ENCODE measurements at places on chromosomes 7 and 10. TPM values are rescaled to one million over a fixed set of nuclear protein-coding genes. Genes with fewer than 3 reads are reported as not detected.

GRCh38 chr10:71713135-71714030, 6.2 kb downstream of the C10orf105 start:
- peaks cover 36% of the 10 kb centered on the region for H3K4me1 ChIP-seq
- H3K27ac ChIP-seq, result peak overlapping the region; percentile 99
- H3K4me3 ChIP-seq, result peak overlapping the region; percentile 64
- H3K36me3 ChIP-seq, result no peaks in the 10 kb centered on the region

GRCh38 chr10:7697426-7697825, 5.7 kb upstream of the ITIH2 start:
- H3K4me1 ChIP-seq, result no peaks in the 10 kb centered on the region
- no peaks in the 10 kb centered on the region for H3K36me3 ChIP-seq
- H3K27me3 ChIP-seq, result peaks cover 6% of the 10 kb centered on the region
- H3K27ac ChIP-seq, result no peak overlapping the region

GRCh38 chr7:4138866-4139265, 543.2 kb upstream of the FOXK1 start:
- DNase-seq, result no peak
- H3K36me3 ChIP-seq, result no peaks in the 10 kb centered on the region
- H3K27ac ChIP-seq, result no peak overlapping the region
- H3K4me3 ChIP-seq, result no peak overlapping the region

- H3K4me3 ChIP-seq, result no peak overlapping the region
- no peaks in the 10 kb centered on the region for H3K4me1 ChIP-seq
- no peaks in the 10 kb centered on the region for H3K27me3 ChIP-seq
- H3K36me3 ChIP-seq, result no peaks in the 10 kb centered on the region
Observed at GRCh38 chr10:65083222-65083621, 1562.0 kb downstream of the REEP3 start.

DNA sequence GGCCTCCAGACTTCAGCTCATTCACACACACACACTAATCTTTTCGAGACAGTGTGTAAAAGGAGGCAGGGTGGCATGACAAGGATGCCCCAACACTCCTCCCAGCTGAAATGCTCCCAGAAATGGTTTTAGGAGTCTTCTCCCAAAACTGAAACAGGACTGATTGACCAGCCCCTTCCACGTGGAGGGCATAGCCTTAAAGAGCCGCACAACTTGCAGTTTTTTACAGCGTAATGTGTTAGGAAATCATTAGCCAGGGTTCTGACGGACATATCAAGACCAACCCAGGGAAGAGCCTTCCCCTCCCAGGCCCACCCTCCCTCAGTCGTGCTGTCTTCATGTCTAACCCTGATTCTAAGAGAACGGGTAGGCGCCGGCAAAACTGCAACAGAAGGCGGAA, 224.6 kb downstream of the TNS3 start:
- no peaks in the 10 kb centered on the region for H3K36me3 ChIP-seq
- H3K27me3 ChIP-seq, result no peaks in the 10 kb centered on the region
- no peak overlapping the region for H3K27ac ChIP-seq
- H3K4me3 ChIP-seq, result no peak overlapping the region
- no peak for DNase-seq
- peaks cover 5% of the 10 kb centered on the region for H3K4me1 ChIP-seq

GRCh38 chr7:17934612-17935240, 5.6 kb downstream of the SNX13 start:
- H3K27ac ChIP-seq, result no peak overlapping the region
- H3K27me3 ChIP-seq, result peaks cover 7% of the 10 kb centered on the region
- peaks cover 15% of the 10 kb centered on the region for H3K36me3 ChIP-seq
- H3K4me1 ChIP-seq, result peaks cover 54% of the 10 kb centered on the region
- no peak overlapping the region for H3K4me3 ChIP-seq

- DNase-seq, result peak; percentile 46
- no peaks in the 10 kb centered on the region for H3K27me3 ChIP-seq
- peak overlapping the region; percentile 89 for H3K27ac ChIP-seq
- peak overlapping the region; percentile 88 for H3K4me3 ChIP-seq
Observed at GRCh38 chr10:74824900-74825370, 1.5 kb upstream of the KAT6B start.

GRCh38 chr10:112954974-112955581, 5.0 kb downstream of the TCF7L2 start:
- peaks cover 74% of the 10 kb centered on the region for H3K27me3 ChIP-seq
- H3K27ac ChIP-seq, result no peak overlapping the region
- no peak for DNase-seq
- no peak overlapping the region for H3K4me3 ChIP-seq

DNA sequence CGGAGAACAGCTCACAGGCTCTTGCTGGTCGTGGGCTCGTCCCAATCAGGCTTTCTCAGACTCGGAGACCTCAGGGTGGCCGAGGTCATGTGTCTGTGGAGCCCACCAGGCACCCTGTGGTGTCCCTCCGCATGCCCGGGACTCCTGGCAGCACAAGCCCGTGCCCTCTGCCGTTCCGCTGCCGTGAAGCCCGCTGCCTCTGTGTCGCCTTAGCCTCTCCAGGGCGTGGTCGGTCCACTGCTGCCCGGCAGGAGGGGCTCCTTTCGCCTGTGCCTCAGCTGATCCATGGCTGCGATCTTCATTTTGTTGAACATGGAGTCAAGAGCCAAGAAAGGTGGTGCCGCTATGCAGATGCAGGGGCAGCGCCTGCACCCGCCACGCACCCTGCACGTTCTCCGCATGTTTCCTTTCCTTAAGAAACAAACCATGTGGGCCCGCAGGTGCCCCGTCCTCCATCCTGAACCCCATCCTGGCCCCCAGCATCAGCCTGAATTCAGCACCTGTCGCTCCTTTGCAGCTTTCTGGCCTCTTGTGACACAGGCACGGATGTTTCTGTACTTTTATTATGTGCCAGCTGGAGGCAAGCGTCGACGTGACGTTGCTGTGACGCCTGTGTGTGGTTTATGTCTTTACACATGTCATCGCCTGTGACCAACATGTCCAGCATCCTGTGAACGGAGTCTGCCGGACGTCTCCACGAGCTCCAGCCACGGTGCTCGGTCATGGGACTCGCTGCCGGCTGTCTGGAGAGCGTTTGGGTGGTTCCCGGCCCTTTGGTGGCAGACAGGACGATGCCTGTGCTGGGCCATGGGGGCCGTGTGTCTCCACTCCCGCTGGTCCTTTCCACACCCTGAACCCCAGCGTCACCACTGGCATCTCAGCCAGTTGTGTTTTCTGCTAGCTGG, 69.9 kb downstream of the NKX6-2 start:
- H3K4me3 ChIP-seq, result no peak overlapping the region
- H3K36me3 ChIP-seq, result no peaks in the 10 kb centered on the region
- DNase-seq, result no peak
- H3K27ac ChIP-seq, result no peak overlapping the region
- no peaks in the 10 kb centered on the region for H3K27me3 ChIP-seq
- no peaks in the 10 kb centered on the region for H3K4me1 ChIP-seq

DNA sequence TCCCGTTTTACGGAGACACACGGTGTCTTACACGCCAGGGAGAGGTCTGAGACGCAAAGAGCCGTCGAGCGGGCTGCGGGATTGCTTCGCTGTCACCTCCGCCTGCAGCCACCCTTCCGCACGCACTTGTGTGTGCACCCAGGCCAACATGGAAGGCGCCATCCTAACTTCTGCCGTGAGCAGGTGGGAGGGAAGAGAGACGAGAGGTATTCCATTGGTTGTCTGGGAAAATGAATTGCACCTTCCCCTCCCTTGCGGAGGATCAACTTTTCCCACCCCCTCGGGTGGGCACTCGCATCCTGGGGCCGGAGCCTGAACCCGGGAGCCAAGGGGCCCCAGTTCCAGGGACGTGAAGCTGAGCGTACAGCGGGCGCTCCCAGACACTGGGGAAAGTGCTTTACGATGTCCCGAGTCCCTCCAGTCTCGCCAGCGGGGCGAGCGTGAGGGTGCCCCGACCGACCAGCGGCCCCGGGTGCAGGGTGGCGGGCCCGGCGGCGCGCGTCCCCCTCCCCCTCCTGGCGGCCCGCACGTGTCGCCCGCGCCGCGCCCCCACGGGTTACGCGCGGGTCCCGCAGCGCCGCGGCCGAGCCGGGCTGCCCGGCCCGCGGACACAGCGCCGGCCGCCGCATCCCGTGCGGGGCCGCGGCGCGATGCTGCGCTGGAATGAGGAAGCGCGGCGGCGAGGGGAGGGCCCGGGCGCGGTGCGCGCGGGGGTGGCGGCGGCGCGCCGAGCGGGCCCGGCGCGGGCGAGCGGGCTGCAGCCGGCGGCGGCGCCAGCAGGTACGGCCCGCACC, 984 bp upstream of the IKZF1 start:
- peak overlapping the region; percentile 79 for H3K4me3 ChIP-seq
- no peaks in the 10 kb centered on the region for H3K27me3 ChIP-seq
- peaks cover 37% of the 10 kb centered on the region for H3K36me3 ChIP-seq
- H3K27ac ChIP-seq, result peak overlapping the region; percentile 50
- H3K4me1 ChIP-seq, result peaks cover 37% of the 10 kb centered on the region

DNA sequence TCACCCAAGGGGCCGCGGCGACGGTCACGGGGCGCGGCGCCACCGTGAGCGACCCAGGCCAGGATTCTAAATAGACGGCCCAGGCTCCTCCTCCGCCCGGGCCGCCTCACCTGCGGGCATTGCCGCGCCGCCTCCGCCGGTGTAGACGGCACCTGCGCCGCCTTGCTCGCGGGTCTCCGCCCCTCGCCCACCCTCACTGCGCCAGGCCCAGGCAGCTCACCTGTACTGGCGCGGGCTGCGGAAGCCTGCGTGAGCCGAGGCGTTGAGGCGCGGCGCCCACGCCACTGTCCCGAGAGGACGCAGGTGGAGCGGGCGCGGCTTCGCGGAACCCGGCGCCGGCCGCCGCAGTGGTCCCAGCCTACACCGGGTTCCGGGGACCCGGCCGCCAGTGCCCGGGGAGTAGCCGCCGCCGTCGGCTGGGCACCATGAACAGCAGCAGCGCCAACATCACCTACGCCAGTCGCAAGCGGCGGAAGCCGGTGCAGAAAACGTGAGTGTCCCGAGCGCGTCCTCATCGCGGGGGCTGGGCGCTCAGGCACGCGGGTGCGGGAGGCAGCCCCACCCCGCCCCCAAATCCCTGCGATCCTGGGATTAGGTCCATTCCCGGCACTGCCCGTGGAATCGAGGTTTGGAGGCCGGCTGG, 509 bp downstream of the AHR start:
- peaks cover 24% of the 10 kb centered on the region for H3K4me1 ChIP-seq
- peak overlapping the region; percentile 96 for H3K4me3 ChIP-seq
- peak overlapping the region; percentile 95 for H3K27ac ChIP-seq
- H3K27me3 ChIP-seq, result no peaks in the 10 kb centered on the region

GRCh38 chr10:121106611-121107010, 255.4 kb downstream of the WDR11 start:
- H3K27ac ChIP-seq, result no peak overlapping the region
- DNase-seq, result no peak
- no peaks in the 10 kb centered on the region for H3K4me1 ChIP-seq
- H3K27me3 ChIP-seq, result no peaks in the 10 kb centered on the region
- no peaks in the 10 kb centered on the region for H3K36me3 ChIP-seq

GRCh38 chr7:106486331-106486730, 174.6 kb downstream of the CCDC71L start:
- DNase-seq, result no peak
- H3K27me3 ChIP-seq, result no peaks in the 10 kb centered on the region
- H3K27ac ChIP-seq, result no peak overlapping the region

- H3K36me3 ChIP-seq, result no peaks in the 10 kb centered on the region
- H3K27ac ChIP-seq, result no peak overlapping the region
- no peak for DNase-seq
- no peak overlapping the region for H3K4me3 ChIP-seq
- no peaks in the 10 kb centered on the region for H3K4me1 ChIP-seq
- no peaks in the 10 kb centered on the region for H3K27me3 ChIP-seq
Observed at GRCh38 chr7:25750744-25751508, 401.1 kb upstream of the NFE2L3 start.

- no peak overlapping the region for H3K4me3 ChIP-seq
- H3K36me3 ChIP-seq, result no peaks in the 10 kb centered on the region
- H3K27me3 ChIP-seq, result no peaks in the 10 kb centered on the region
- DNase-seq, result no peak
Observed at GRCh38 chr7:81280531-81280930, 361.7 kb upstream of the SEMA3C start.

DNA sequence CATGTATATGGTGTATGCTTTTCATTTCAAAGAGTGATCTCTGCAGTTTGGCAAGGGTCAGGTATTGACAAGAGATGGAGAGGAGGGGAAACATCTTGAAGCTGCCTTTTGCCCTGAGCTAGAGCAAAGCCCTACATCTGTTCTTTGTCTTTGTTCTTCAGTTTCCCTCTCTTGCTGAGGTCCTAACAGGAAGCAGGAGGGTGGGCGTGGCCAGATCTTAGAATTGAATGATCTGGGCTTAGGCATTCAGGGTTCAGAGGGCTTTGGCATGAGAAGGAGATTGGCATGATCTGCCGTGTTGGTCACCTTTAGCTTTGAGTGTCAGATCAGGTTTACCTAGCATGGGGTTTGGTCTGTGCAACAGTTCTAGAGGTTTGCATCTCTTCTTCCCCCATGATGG, 41.3 kb downstream of the LRMDA start:
- no peaks in the 10 kb centered on the region for H3K4me1 ChIP-seq
- H3K36me3 ChIP-seq, result no peaks in the 10 kb centered on the region
- H3K4me3 ChIP-seq, result no peak overlapping the region

The WDR91 gene
- total RNA-seq, result 22.6 TPM

DNA sequence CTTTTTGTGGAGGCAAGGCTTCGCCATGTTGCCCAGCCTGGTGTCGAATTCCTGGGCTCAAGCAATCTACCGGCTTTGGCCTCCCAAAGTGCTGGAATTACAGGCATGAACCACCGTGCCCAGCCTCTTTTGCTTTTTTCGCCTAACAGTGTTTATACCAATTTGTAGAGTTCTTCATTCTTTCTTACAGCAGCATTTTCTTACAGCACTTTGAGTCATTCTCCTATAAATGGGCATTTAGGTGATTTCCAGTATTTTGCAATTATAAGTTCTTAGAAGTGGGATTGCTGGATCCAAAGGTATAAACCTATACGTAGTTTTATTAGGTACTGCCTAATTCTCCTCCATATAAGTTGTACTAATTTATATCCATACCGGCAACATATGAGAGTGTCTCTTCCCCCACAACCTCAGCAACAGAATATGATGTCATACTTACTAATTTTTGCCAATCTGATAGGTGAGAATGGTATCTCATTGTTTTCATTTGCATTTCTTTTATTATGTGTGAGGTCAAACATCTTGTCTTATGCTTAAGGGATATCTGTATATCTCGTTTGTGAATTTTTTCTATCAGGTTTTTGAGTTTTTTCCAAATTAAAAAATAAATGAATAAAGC, 39.1 kb downstream of the SUFU start:
- no peak overlapping the region for H3K4me3 ChIP-seq
- H3K4me1 ChIP-seq, result peaks cover 5% of the 10 kb centered on the region
- no peaks in the 10 kb centered on the region for H3K36me3 ChIP-seq
- no peaks in the 10 kb centered on the region for H3K27me3 ChIP-seq

The PDSS1 gene
- total RNA-seq, result 27.9 TPM

GRCh38 chr7:49324707-49325106, 400.4 kb downstream of the CDC14C start:
- no peaks in the 10 kb centered on the region for H3K27me3 ChIP-seq
- H3K4me1 ChIP-seq, result no peaks in the 10 kb centered on the region
- no peaks in the 10 kb centered on the region for H3K36me3 ChIP-seq
- H3K4me3 ChIP-seq, result no peak overlapping the region

The ZNF487 gene
- total RNA-seq, result 2.0 TPM

- H3K4me3 ChIP-seq, result no peak overlapping the region
- no peaks in the 10 kb centered on the region for H3K36me3 ChIP-seq
- H3K4me1 ChIP-seq, result peaks cover 27% of the 10 kb centered on the region
- DNase-seq, result no peak
- peak overlapping the region; percentile 46 for H3K27ac ChIP-seq
- H3K27me3 ChIP-seq, result no peaks in the 10 kb centered on the region
Observed at GRCh38 chr10:67015225-67015624, 89.4 kb downstream of the LRRTM3 start.
